NCI-H2029 treated with DMSO at 0.1 percent for 48 hours (cell line): ENCODE measurements at places on chromosomes 1 and 21.

- no peak for DNase-seq
Observed at GRCh38 chr1:27076803-27077202, 64.2 kb upstream of the TENT5B start.

- DNase-seq: no peak
Observed at GRCh38 chr1:110540891-110541685, 22.1 kb upstream of the KCNA10 start.

DNA sequence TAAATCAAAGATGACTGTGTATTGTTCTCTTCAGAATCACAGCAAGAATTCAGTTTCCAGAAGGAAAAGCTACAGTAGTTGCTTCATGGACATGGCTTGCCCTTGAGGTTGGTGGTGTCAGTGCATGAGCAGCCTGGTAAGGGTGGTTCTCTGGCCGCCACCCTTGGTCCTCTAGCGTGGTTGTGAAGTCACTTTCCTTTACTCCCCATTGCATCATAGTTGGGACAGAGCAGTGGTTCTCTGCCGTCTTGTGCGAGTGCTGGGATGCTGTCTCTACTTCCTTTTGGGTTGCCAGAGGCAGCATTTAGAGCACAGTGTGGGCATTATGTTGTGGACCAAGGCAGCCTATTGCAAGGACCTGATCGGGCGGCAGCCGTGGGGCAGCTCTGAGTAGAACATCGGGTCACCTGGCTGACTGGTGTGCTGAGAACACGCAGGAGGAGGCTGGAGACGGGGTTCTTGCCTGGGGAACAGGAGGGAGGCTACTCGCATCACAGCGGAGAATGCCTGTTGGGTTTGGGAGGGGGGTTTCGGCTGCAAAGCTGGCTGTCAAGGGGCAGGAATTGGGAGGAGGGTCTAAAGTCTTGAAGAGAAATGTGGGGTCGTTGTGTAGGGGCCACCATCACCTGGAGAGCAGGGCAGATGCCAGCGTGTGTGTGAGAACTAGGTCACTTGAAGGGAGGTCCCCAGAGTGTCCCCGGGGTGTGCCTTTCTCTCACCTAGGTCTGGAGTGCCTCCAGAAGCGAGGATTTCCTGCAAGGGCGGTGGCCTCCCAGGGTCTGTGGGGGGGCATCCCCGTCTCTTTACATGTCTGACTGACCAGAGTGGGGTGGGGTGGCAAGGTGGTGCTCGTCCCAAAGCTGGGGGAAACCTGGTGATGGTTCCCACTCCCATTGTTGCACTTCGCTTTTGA, 6.3 kb downstream of the ARF1 start:
- no peak for DNase-seq

- DNase-seq: no peak
Observed at GRCh38 chr1:199854686-199855321, 172.7 kb upstream of the NR5A2 start.

DNA sequence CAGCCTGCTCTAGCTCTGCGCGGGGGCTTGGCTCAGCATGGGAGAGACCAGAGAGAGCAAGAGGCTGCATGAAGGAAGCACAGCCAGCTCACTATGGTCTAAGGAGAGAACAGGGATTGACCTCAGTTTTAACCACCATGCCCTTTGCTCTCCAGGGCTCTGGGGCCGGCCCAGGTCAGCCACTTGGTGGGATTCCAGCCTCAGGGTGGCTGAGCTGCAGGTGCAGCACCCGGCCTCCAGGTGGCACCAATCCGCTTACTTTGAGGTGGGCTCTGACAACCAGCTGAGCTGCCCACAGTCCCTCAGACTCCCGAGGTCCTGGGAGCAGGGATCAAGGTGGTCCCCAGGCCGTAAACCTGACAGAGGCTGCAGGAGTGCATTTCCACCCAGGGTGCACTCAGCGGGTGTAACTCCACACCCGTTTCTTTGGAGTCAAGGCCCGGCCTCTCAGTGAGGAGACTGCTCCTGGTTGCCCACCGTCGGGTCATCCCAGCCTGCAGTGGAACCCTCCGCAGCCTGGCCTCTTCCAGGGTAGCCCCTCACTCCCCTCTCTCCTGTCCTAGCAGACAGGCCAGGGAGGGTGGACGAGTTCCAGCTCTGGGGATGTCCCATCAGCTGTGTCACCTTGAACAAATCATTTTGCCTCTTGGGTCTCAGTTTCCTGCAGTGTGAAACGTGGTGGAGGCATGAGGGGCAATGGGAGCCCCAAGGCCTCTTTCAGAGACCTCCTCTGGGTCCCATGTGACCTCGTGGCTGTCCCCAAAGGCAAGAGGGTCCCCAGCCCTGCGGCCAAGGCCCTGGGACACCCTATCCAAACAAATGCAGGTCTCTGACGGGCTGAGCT, 607 bp upstream of the LGR6 start:
- no peak for DNase-seq

DNA sequence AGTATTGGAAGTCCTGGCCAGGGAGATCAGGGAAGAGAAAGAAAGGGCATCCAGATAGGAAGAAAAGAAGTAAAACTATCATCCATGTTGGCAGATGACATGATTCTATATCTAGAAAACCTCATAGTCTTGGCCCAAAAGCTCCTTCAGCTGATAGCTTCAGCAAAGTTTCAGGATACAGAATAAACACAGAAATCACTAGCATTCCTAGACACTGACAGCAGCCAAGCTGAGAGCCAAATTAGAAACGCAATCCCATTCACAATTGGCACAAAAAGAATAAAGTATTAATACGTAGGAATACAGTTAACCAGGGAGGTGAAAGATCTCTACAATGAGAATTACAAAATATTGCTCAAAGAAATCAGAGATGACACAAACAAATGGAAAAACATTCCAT, 44.6 kb downstream of the ZFYVE9 start:
- no peak for DNase-seq

GRCh38 chr1:175602026-175602585, 141.3 kb downstream of the TNR start:
- DNase-seq: no peak
